ENCODE measurements at places on chromosomes 13 and 19. TPM values are rescaled to one million over a fixed set of nuclear protein-coding genes. Genes with fewer than 3 reads are reported as not detected.

FCER2 gene
- 1.0 TPM for total RNA-seq

GRCh38 chr19:40331052-40331451, 17.1 kb downstream of the C19orf47 start:
- H3K27me3 ChIP-seq = no peaks in the 10 kb centered on the region
- H3K4me3 ChIP-seq = no peak overlapping the region
- peaks cover 98% of the 10 kb centered on the region for H3K36me3 ChIP-seq
- no peak for DNase-seq
- no peaks in the 10 kb centered on the region for H3K4me1 ChIP-seq

- no peak overlapping the region for H3K4me3 ChIP-seq
- no peaks in the 10 kb centered on the region for H3K4me1 ChIP-seq
- no peak for DNase-seq
- H3K27ac ChIP-seq = no peak overlapping the region
- no peaks in the 10 kb centered on the region for H3K36me3 ChIP-seq
Observed at GRCh38 chr13:33032037-33032625, 15.9 kb downstream of the KL start.

DNA sequence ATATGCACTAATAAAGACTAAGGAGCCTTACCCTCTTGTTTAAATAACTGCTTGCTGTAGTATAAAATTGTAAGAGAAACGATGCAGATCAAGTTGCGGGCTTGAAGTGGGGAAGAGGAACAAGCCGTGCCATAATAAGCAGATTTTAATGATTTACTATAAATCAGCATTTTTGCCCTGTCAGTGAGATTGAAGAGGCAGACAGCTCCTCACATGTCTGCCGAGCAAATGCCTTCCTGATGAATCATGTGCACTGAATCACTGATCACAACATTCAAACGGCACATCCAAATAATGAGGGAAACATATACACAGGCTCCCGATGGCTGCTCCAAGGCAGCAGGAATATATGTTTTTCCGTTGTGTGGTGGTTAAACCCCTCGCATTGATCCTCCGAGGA, 282.9 kb downstream of the TSHZ3 start:
- no peak for DNase-seq
- H3K27me3 ChIP-seq = no peaks in the 10 kb centered on the region
- H3K4me1 ChIP-seq = no peaks in the 10 kb centered on the region
- H3K27ac ChIP-seq = no peak overlapping the region
- H3K36me3 ChIP-seq = no peaks in the 10 kb centered on the region
- H3K4me3 ChIP-seq = no peak overlapping the region

- H3K4me3 ChIP-seq = no peak within 1 kb of the TSS
- H3K27me3 ChIP-seq = no peaks in the 10 kb centered on the region
- H3K27ac ChIP-seq = no peak within 1 kb of the TSS
- H3K36me3 ChIP-seq = no peaks in the 10 kb centered on the region
Observed at GRCh38 chr19:12969292-12969988, at the start of gene DAND5. Gene DAND5 (plus strand): TSS chr19:12969576. CDS start chr19:12969661, 85 bp downstream.

All from tibial nerve (tissue), 4 donors.